HFFc6 (cell line): ENCODE measurements at places on chromosomes 7 and 10.

DNA sequence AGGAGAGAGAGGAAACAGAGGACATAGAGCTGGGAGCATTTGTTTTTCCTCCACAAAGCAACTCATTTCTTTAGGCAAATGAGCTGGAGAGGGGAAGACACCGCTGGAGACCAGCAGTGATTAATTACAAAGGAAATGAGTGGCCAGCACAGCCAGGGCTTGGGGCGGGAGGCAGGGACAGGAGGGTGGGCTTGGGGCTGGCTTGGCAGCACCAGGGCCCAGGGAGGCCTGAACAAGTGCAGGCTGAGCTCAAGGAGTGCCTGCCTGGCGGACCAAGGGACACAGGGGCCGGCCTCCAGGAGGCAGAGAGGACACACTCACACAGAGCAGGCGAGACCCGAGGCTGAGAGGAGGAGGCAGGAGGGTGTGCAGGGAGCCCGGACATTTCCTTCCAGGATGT is 149.0 kb upstream of the UNC5B start:
- no peak overlapping the region for H3K4me3 ChIP-seq
- peaks cover 7% of the 10 kb centered on the region; the same call in 1 of the 2 replicates for H3K4me1 ChIP-seq
- H3K27me3 ChIP-seq = peaks cover 43% of the 10 kb centered on the region
- H3K27ac ChIP-seq = no peak overlapping the region
- H3K36me3 ChIP-seq = no peaks in the 10 kb centered on the region
- DNase-seq = no peak

DNA sequence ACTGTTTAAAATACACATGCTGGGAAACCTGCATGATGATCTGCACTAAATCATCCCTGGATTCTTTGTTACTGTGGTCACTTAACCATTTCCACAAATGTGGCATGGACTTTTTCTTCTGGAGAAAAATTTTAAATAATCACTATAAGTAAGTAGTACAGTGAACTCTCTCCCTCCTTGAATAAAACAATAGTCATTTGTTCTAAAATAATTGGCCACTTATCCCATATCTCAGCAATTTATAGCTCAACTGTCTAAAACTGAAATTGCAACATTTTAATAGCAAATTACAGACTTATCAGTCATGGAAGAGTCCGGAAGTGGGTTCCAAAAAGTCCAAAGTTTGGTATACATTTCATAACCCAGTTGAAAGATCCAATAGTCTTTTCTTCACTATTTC is 90.9 kb downstream of the MTERF1 start:
- DNase-seq = no peak
- H3K36me3 ChIP-seq = no peaks in the 10 kb centered on the region
- H3K4me3 ChIP-seq = no peak overlapping the region
- H3K4me1 ChIP-seq = 0 out of 2 replicates have a peak, but pooled peaks cover 3% of the 10 kb centered on the region

DNA sequence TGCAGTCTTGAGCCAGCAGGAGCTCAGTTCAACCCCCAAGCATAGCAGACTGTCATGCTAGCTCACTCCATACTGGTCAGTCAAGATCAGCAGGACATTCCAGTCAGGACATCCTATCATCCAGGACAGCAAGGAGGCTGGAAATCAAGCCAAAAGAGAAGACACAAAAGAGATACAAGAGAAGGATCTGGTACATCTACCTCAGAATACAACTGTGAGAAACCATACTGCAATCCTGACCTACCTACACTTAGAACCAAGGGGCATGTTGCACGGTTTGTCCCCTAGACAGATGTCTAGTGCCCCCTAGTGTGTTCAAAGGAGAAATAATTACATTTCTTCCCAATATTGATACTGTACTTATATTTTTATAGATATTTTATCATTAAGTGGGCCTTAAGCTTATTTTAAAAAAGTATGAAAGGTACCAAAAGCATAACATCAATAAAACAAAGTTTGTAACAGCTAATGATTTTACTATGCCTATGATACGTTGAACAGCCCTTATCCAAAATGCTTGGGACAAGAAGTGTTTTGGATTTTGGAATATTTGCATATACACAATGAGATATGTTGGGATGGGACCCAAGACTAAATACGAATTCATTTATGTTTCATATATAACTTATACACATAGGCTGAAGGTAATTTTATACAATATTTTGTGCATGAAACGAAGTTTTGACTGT is 26.7 kb downstream of the ERCC6 start:
- H3K4me1 ChIP-seq = no peaks in the 10 kb centered on the region; the same call in 1 of the 2 replicates
- H3K4me3 ChIP-seq = no peak overlapping the region
- peaks cover 2% of the 10 kb centered on the region for H3K27me3 ChIP-seq
- peak; percentile 17 for DNase-seq
- no peak overlapping the region for H3K27ac ChIP-seq
- peaks cover 20% of the 10 kb centered on the region for H3K36me3 ChIP-seq

DNA sequence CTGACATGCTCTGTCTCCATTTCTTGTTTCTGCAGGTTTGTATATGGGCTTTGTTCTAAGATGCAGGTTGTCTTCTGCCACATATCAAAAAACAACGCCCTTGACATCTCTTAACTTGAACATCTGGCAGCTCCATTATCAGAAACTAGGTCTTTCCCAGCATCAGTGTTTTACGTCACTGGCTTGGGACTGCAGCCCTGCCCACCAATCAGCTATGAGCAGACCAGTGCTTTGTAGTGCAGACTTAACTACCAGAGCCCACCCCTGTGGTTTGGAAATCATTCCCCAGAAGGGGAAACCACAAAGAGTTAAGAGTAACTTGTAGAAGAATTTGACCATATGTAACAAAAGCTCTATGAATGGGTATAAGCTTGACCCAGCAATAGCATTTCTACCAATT is 132.4 kb downstream of the SEPTIN14 start:
- H3K27ac ChIP-seq = no peak overlapping the region
- DNase-seq = no peak
- H3K4me1 ChIP-seq = no peaks in the 10 kb centered on the region
- no peak overlapping the region for H3K4me3 ChIP-seq

- H3K4me3 ChIP-seq = peak overlapping the region; percentile 86
- H3K27ac ChIP-seq = peak overlapping the region; percentile 98
- DNase-seq = no peak
- H3K4me1 ChIP-seq = peaks cover 74% of the 10 kb centered on the region
Observed at GRCh38 chr10:104333728-104334373, 4.4 kb downstream of the ITPRIP start.
